ENCODE measurements at places on chromosomes 1 and 21.

GRCh38 chr1:97906567-97907241, 14.1 kb downstream of the DPYD start:
- DNase-seq = no peak

DNA sequence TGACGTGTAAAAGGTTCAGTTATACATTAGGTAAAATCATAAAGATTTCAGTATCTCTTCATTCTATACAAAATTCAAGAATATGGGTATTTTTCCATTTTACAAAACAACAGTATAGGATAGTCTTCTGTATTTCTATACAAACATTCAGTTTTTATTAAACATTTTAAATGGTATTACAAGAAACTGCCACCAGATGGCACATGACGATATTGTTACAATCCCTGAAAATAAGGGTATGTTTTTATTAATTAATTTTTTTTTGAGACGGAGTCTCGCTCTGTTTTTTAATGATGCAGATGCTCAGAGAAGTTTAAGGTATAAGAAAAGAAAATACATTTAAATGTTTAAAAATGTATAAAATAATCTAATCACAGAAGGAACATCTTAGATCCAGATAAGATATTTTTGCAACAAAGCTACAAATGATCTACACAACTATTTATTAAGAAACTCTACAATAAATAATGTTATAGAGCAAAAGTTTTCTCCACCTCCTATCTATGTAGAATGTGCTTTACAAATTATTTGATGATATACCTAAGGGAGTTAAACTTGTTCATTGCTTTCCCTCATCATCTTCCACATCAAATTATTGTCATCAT, 23.5 kb upstream of the RSBN1 start:
- DNase-seq = no peak

DNA sequence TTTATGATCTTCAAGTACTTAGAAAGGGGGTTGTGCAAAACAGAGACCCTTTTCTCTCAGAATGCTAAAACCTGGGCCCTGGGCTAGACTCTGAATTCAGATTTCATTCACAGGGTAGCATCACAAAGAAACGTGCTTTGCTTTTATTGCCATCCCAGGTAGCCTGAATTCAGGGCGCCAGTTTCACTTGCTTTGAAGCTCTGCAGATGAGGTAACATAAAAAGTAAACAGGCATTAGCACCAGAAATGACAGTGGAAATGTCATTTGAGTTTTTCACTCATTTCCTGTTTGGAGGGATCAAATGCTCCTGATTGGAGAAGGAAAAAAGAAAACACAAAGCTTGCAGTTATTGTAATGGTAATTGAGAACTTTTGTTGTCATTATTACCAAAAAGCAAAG, 2.6 kb downstream of the SYPL2 start:
- DNase-seq = no peak

- no peak for DNase-seq
Measured at GRCh38 chr1:231612393-231613089, 14.0 kb upstream of the DISC1 start.

DNA sequence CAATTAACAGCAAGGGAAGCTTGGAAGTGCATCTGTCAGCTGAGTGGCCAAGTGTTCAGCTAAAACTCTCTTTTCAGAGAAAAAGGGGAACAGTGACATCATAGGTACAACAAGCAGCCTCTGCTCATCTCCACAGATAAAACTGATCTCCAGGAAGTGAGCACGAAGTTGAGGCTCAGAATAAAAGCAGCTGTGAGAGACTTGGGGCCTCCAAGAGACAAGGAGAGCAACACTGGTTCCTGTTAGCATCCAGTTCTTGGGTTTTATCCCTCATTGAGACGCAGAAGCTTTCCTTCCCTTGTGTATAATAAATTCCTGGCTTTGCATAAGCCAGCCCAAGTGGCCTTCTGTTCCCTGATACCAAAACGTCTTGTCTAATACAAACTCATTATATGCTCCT, 20.0 kb upstream of the CNN3 start:
- DNase-seq = no peak

GRCh38 chr1:41874903-41875411, 43.8 kb downstream of the HIVEP3 start:
- DNase-seq = no peak

DNA sequence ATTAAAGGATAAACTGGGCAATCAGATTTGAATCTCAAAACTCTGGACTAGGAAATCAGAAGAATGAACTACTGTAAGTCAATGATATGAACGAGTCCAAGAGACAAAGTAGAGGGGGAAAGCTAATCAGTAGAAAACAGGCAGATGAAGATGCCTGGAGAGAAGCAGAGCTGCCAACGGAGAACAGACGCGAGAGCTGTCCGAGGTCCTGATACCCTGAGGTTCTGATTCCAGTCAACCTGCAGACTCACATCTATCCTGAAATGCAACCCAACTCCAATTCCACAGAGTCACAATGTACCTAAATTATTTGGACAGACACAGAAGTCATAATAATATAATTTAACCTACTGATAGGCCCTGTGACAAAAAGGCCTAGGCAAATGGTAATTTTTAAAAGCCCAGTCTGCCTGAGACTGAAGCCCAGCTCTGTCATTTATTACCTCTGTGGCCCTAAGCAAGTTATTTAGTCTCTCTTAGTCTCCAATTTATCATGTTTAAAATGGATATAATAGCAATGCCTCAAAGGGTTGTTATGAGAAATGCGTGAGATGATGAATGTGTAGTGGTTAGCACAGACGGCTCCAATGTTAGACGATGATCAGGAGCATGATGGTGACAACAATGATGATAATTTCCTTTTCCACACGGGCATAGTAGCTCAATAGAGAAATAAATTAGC, 33.4 kb downstream of the RGS7 start:
- no peak for DNase-seq

DNA sequence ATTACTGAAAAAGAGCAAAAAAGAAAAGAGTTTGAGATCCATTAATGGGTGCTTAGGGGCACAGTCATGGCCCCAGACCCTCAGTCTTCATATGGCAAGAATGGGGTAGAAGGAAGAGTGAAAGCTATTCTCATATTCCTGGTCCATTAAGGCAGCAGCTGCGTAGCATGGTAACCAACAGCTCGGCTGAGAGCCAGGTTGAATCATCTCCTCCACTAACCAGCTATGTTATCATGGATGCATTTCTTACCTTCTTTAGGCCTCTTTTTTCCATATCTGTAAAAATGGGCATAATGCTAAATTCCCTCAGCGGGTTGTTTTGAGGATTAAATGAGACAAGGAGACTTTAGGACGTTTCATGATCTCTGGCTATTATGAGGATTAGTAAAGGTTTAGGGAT, 15.0 kb upstream of the SARS1 start:
- DNase-seq = no peak

- DNase-seq = no peak
Measured at GRCh38 chr1:36458910-36459309, 5.3 kb downstream of the MRPS15 start.

GRCh38 chr1:203360547-203361185, 9.7 kb upstream of the FMOD start:
- no peak for DNase-seq

DNA sequence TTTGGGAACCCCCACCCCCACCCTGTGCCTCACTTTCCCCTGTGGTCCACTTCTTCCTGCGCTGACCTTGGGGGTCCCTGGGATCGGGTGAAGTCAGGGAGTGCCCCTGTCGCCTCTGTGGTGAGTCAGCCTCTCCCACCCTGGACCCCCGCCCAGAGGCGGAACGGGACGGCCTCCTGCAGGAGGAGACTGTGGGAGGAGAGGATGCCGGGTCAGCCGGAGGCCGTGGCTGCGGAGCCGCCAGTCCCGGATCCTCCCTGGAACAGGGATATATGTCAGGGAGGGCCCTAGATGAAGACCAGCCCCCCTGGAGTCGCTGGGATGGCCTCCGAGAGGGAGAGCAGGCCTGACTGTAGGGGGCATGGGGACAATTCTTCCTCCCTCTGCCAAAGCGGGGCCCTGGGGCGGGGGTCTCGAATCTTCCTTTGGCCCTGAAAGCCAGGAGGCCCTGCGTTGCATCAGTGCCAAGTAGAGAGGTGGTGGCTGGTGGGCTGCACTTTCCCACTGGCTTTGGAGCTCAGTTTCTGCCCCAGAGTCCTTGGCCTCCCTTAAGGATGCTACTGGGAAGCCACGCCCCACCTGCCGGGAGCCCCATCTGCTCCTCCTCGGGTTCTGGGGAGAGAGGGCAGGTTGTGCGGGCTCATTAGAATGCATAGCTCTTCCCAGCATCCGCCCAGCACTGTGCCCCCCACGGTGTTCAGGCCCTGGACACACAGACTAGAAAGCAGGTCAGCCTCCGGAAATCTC, 930 bp downstream of the ARHGEF10L start:
- no peak for DNase-seq

DNA sequence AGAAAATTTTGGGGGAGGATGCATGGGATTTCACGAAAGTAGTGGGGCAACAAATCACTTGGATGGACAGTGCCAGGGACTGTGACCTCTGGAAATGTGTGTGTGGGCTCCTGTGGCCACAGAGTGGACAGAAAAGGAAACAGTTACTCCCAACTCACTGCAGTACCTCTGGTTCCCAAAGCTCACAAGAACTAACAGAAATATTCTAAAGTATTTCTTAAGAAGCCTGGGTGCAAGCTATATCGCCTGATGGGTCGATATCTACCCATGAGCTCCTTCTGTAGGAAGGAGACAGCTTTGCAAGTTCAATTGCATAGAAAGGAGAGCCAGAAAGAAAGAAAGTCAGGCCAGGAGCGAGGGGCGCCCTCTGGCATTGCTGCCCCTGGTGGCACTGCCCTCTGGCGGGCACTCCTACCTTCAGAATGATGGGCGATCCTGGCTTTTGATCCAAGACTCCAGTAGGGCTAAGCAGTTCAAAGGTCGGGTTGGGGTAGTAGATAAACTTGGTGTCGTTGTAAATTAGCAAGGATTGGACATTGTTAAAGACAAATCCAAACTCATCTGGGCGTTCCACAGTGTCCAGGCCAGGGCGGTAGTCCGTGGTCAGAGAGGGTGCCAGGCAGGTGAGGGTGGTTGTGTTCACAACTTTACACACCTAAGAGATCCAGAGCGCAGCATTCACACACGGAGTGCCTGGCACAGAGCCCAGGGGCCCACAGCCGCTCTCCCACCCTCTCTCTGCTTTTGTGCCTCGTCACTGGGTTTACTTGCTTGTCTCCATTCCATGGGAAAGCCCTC, 134.7 kb upstream of the CD34 start:
- DNase-seq = no peak

GRCh38 chr1:109277434-109278204, 5.3 kb downstream of the PSRC1 start:
- peak; percentile 14 for DNase-seq

DNA sequence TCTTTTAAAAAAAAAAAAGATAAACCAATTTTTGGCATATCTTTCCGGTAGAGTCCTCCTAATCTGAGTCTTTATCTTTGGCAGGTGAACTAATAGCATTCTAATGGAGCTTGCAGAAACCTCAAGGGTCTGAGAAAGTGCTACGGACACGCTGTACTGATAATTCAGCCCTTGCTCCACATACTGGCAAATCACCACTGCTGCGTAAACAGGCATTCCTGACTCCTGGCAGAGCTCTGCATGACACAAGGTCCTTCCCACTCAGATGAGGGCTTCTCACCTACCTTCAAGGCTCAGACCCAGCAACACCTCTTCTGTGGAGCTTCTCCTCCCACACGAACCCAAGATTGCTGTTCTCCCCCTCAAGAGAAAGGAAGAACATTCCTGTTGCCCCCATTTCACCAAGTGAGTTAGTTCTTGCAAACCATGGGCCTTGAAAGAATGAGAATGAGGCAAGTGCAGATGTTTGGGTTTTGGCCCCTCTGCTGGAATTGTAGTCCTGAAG, 48.0 kb downstream of the LYST start:
- no peak for DNase-seq

DNA sequence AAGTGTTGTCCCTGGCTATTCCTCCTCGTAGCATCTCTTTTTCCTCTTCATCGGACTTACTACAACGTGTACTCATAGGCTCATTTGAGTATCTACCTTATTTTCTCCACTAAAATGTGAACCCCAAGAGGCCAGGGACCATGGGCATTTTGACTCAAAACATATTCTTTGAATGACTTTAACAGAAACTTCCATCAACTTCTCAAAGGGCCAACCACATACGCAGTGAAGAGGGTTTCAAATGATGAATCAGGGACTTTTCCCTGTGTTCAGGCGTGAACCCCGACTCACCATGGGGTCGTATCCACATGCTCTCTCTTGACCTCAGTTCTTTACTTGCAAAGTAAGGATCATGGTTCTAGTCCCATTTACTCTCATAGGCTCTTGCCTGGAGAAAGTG, 20.2 kb upstream of the GPR137B start:
- DNase-seq = no peak

GRCh38 chr1:183472488-183473216, at the start of gene SMG7:
Gene SMG7 (plus strand): TSS chr1:183472499. CDS start chr1:183472621, 122 bp downstream.
- DNase-seq = no peak

DNA sequence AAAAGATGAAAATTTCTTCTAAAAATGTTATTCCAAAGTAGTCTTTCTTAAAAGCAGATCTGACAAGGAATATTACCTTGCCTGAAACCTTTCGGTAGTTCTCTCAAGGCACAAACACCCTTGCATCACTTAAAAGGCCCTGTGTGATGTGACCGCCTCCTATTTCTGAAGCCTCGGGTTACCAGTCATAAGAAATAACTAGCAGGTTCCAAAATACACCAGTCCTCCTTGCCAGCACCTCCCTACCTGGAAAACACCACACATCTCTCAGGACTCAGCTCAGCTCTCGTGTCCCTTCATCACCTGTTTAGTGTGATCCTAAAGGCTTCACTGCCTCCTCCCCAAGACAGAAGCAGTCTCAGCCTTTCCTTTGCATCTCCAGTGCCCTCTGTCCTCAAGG, 35.7 kb downstream of the SERBP1 start:
- DNase-seq = no peak

DNA sequence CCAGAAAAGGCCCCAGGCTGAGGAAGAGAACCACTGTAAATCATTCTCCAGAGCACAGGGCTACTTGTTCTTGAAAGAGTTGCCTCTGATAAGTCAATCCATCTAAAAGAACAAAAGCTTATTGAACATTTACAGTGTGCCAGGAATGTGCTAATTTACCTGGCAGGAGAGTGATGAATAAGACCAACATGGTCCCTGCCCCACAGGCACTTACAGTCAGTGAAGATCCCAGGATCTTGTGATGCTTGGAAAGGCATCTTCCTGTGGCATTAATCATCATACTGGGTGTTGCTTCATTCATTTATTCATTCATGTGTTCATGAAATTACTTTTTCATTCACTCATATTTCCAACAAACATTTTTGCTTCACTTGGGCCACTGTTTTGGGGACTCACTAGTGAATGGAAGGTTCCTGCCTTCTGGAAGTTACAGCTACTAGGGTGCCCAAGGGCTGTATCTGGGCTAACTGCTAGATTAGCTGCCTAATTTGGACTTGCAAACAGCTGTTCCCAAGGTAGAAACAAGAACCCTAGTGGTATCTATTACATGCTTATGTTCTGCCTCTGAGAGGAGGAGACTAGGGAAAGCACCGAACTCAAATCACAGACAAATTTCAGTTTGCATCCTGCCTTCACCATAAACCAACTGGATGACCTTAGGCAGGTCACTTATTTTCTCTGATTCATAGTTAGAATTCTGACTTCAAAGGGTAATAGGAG, 133.5 kb downstream of the CLIC6 start:
- no peak for DNase-seq

- no peak for DNase-seq
Measured at GRCh38 chr1:212482637-212483441, 50.1 kb downstream of the NENF start.
